ENCODE measurements at places on chromosomes 4 and X.

DNA sequence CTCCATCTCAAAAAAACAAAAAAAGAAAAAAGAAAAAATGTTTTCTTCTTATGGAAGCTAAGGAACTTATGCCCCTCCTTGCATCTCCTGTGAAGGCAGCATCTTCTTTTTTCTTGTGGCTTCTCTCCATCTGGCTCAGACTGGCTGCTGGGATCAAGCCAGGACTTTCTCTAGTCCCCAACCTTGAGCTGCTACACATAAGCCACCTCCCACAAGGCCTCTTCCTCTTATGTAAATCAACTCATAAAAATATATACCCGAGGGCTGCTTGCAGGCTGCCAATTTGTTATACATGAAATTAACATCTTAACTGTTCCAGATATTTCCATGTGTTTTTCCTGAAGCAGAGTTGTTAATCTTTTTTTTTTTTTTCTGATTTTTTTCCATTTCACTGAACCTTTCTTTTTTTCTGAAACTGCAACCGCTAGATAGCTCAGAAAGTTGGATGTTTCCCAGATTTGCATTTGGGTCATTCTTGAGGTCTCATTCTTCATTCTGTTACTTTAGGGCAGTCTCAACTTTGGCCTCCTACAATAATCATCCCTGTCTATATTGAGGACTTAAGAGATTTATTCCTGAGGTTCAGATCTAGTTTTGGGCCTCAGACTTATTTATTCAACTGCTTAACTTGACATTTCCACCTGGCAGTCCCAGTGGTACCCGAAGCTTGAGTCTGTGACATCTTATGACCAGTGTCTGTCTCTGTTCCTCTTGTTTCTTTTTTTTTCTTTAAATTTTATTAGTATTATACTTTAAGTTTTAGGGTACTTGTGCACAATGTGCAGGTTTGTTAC, 10.3 kb downstream of the SNX25 start:
- no peak for DNase-seq

GRCh38 chrX:66074920-66075879, 35.3 kb upstream of the VSIG4 start:
- DNase-seq = peak; percentile 32

DNA sequence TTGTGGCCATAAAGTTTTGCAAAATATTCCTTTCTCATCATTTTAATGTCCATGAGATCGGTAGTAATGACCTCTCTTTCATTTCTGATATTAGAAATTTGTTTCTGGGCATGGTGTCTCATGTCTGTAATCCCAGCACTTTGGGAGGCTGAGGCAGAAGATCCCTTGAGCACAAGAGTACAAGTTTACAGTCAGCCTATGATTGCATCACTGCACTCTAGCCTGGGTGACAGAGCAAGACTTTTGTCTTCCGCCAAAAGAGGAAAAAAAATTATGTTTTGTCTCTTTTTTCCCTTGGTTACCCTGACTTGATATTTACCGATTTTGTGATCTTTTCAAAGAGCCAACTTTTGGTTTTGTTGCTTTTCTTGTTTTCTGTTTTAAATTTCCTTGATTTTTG, 10.8 kb upstream of the NKAP start:
- DNase-seq = no peak

GRCh38 chrX:11886745-11887144, 128.7 kb downstream of the MSL3 start:
- DNase-seq = no peak

DNA sequence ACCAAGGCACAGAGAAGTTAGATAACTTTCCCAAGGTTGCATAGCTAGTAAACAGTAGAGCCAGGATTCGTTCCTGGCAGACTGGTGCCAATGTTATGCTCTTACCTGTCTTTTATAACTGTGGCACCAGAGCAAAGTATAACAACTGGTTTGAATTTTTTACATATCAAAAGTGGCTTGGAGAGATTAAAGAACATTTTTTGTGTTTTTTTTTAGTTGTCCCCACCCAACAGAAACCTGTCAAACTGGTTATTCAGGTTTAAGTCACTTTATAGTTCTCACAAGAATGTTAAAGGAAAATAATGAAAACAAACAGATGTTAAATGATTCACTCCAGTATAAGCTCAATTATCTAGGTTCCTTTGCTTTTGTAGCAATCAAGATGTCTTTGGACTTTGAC, 15.6 kb upstream of the FAM47E start:
- no peak for DNase-seq

DNA sequence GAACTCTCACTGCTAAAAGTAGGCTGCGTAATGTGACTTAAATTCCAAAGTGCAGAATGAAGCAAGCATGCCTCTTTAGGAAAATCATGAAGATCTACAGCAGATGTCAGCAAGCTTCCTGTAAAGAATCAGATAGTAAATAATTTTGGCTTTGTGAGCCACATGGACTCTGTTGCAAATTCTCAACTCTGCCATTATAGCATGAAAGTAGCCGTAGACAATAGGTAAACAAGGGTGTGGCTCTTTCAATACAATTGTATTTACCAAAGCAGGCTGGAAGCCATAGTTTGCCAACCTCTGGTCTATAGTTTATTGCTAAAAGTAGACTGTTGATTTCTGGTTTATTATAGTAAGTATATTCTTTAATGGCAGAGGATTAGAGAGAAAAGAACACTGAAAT, 80.3 kb upstream of the FAM9B start:
- no peak for DNase-seq

DNA sequence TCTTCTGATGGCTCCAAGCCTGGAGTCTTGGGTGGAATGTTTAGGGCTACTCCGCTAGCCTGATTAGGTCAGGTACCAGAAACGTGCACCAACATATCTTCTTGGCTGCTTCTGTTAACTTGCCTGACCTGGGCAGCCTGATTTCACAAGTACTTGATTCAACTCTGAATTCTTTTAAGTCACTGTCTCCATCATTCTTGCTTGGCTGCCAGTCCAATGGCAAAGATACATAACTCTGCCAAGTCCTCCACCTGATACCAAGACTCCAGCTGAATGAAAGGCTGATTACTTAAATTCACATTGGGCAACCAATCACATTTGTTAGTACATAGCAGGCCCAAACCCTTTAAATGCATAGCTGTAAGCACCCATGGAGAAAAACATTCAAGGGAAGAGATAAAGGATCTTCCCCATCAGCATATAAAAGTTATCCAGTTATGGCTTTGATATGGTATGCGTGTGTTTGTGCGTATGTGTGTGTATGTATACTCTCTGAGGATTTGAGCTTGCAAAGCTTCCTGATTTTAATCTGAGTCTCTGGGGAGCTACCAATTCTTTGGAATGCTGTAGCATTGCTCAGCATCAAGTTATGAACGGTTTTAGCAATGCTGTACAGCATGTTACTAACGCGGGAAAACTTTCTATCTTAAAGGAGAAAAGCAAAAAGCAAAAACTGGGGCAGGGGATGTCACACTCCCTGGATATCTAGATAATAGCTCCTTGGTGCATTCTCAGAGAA, 917.2 kb downstream of the DMD start:
- no peak for DNase-seq

DNA sequence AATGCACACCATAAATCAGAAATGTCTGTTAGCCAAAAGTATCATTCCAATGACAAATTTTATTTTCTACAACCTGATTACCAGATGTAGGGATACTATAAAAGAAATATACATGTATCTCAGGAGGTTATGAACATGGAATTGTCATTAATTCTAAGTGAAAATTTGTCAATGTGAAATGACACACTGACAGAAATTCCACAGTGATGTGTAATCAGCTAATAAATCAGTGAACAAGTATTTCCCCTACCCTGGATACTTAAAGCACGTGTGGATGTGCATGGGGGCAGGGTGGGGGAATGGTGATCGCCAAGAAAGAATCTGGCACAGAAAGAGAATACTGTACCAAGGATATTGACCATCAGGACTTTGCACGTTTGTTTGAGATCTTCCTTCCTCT, 123.6 kb downstream of the SH3RF1 start:
- no peak for DNase-seq

- no peak for DNase-seq
These were observed 1.1 kb upstream of the ARMCX4 start for GRCh38 chrX:101484135-101484534.

DNA sequence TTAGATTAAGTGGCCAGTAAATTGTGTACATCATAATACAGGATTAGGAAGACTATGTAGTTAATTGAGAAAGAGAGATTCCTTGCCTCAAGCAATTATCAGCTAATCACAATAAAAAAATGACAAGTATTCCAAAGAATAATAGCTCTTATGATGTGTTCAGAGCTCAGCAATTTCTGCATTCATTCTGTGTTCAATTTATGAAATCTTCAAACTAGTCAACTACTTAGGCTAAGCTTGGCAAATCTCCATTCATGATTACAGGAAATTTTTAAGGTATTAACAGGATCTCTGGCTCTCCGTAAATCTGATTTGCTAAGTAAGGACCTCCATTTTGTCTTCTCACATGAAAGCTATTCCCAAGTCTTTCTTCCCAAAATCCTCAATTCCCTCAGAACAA, 256.9 kb upstream of the TEX13A start:
- no peak for DNase-seq

- DNase-seq = no peak
These were observed 23.1 kb upstream of the PHKA2 start for GRCh38 chrX:19007011-19007410.

DNA sequence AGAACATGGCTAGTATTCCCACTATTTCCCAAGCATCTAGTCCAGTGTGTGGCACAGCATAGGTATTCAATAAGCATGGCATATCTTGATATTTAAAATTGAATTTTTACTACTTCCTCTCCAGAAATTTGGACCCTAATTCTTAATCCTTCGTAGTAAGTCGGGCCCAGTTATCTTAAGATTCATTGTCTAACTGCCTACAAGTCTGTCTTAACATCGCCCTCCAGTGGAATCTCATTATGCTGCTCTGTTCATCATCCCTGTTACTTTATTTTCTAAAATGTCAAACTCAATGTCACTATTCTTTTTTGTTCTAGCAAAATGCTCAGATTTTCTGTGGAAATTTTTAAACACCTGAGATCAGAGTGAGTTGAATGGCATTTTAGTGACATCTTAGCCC, 606.2 kb downstream of the KLHL13 start:
- DNase-seq = no peak

- DNase-seq = no peak
These were observed 2375.8 kb upstream of the TENM3 start for GRCh38 chr4:179867300-179867878.

GRCh38 chr4:137470806-137471205, 61.5 kb downstream of the PCDH18 start:
- DNase-seq = no peak

- DNase-seq = no peak
These were observed 57.3 kb upstream of the ZNF157 start for GRCh38 chrX:47313056-47313455.

- DNase-seq = no peak
These were observed 38.1 kb upstream of the STIM2 start for GRCh38 chr4:26822546-26822945.

- no peak for DNase-seq
These were observed 7.4 kb downstream of the ATOH1 start for GRCh38 chr4:93835929-93836328.

DNA sequence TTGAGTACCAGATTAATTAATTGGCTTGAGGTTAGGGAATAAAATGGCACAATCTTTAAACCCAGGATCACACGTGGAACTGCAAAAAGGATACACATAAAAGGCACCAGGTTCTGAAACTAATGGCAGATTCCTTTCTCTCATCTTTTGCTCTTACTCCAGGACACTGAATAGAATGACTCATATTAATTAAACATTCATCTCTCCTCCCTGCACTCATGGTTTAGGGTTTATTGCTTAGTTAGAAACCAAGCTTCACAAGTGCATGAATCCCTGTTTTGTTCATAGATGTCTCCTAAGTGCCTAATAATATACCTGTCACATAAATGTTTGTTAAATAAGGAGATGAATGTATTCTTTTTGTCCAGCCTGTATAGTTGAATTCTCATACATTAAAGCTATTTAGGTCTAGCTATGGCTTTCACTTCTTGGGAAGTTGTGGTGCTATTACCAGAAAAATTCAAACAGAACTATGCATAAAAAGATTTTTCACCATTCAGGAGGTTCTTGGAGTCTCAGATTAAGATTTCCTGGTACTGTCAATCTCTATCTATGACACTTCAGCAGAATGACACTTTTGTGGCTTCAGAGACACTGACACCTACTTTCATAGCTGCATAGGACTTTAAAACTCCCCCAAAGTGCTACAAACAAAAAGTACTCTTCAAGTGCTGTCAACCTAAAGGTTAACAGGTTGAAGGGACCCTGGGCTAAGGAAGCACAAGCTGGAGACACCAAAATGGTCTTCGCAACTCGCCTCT, 7.4 kb downstream of the CORIN start:
- DNase-seq = no peak

- DNase-seq = no peak
These were observed 574 bp upstream of the CFAP97 start for GRCh38 chr4:185204238-185204910.

GRCh38 chrX:70577442-70577841, 132.8 kb downstream of the DLG3 start:
- no peak for DNase-seq

GRCh38 chr4:184347251-184348239, 126.8 kb downstream of the IRF2 start:
- DNase-seq = no peak

DNA sequence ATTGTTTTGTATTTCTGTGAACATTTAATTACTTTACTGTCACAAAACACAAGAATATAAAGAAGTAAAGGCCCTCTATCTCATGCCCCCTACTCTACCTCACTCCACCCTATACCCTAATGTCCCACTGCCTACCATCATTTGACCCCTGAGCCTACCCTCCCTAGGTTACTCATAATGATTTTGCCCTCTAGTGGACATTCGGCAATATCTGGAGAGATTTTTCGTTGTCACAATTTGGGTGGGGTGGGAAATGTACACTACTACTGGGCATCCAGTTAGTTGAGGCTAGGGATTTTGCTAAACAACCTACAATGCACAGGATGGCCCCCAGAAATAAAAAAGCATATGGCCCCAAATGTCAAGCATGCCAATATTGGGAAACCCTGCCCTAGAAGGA, 10.2 kb downstream of the TEX13A start:
- DNase-seq = no peak

DNA sequence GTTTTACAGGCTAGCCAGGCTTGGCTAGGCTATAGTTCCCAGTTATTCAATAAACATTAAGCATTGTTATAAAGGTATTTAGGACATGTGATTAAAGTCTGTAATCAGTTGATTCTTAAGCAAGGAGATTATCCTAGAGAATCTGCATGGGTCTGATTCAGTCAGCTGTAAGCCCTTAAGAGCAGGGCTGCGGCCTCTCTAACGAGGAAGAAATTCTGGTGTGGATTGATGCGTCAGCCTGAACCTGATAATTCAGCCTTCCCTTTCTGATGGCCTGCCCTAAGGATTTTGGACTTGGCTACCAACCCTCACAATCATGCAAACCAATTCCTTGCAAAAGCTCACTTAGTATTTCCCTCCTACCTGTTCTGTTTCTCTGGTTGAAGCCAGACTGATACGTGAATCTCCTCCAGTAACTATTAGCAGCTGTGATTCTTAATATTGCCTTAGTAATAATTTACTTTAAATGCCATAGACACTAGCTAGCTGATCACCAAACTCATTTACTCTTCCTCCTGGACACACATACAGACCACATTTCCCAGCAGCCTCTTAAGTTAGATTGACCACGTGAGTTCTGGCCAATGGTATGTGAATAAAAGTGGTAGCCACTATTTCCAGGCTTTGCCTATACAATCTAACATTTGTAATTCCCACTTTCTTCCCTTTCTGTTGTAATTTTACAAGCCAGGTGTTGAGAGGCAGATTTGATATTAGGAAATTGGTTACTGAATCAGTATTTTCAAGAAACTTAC, 678.0 kb upstream of the INTU start:
- DNase-seq = no peak

GRCh38 chr4:88366460-88366859, 12.2 kb upstream of the HERC6 start:
- no peak for DNase-seq

- DNase-seq = no peak
These were observed 1.3 kb downstream of the TMEM47 start for GRCh38 chrX:34655501-34656455.
